ENCODE measurements at places on chromosomes 11 and 22. TPM values are rescaled to one million over a fixed set of nuclear protein-coding genes. Genes with fewer than 3 reads are reported as not detected.

C11orf65 gene
- 0.67 TPM for total RNA-seq

GRCh38 chr11:44036811-44037657 lies 10.7 kb upstream of the ACCSL start:
- no peak overlapping the region for H3K27ac ChIP-seq
- DNase-seq, result no peak
- H3K4me1 ChIP-seq, result no peaks in the 10 kb centered on the region
- no peaks in the 10 kb centered on the region for H3K36me3 ChIP-seq

- H3K36me3 ChIP-seq, result no peaks in the 10 kb centered on the region
- H3K4me1 ChIP-seq, result no peaks in the 10 kb centered on the region
- H3K4me3 ChIP-seq, result no peak overlapping the region
- H3K27me3 ChIP-seq, result no peaks in the 10 kb centered on the region
- H3K27ac ChIP-seq, result no peak overlapping the region
- DNase-seq, result no peak
These were observed 21.2 kb upstream of the OR10W1 start for GRCh38 chr11:58289266-58289665.

GRCh38 chr11:64916040-64916774 lies 802 bp downstream of the ATG2A start:
- peak overlapping the region; percentile 3 for H3K27ac ChIP-seq
- H3K27me3 ChIP-seq, result no peaks in the 10 kb centered on the region
- DNase-seq, result no peak
- peak overlapping the region; percentile 71 for H3K4me3 ChIP-seq
- H3K36me3 ChIP-seq, result peaks cover 30% of the 10 kb centered on the region

- H3K4me3 ChIP-seq, result no peak overlapping the region
- no peak for DNase-seq
- H3K4me1 ChIP-seq, result no peaks in the 10 kb centered on the region
- no peaks in the 10 kb centered on the region for H3K36me3 ChIP-seq
These were observed 31.6 kb downstream of the C11orf58 start for GRCh38 chr11:16770016-16770415.
